Frontal cortex (tissue), 4 donors: ENCODE measurements at places on chromosomes 3 and 15.

DNA sequence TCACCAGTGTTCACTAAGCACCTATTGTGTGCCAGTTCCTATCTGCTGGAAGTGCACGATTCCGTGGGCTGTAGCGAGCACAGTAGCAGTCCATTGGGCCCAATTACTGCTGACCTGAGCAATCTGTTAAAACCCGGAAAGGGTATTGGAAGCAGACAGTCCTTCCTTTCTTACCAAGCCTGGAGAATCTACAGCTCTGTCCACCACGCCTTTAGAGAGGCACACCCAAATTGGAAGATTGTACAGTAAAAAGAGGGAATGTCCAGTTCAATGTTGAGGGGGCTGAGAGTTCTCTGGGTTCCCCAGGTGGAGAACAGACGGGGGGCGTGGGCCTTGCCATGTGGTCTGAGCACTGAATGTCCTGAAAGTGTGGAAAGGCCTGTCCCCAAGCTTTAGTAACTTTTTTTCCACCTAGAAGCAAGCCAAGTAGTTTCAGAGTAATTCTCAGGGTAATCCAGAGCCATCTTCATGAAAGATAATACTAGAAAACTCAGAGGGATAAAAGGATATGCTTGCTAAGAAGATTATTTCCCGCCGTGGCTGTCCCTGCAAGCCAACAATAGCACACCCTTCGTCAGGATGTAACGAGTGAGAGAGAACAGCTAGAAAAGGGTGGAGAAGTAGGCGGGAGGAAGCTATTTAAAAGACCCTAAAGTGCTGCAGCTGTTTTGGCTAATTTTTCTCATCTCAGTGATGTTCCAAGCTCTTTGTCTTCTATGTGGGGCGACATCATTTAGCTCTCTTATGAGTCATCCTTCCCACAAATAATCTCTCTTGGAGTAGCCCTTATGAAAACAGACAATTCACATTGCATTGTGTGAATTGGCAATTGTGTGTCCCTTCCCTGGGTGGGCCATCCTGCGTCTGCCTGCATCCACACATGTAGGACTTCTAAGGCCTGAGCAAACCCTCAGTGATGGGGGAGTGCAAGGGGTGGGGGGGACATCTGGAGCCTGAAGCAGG lies 181.0 kb downstream of the ATG7 start:
- DNase-seq: no peak

DNA sequence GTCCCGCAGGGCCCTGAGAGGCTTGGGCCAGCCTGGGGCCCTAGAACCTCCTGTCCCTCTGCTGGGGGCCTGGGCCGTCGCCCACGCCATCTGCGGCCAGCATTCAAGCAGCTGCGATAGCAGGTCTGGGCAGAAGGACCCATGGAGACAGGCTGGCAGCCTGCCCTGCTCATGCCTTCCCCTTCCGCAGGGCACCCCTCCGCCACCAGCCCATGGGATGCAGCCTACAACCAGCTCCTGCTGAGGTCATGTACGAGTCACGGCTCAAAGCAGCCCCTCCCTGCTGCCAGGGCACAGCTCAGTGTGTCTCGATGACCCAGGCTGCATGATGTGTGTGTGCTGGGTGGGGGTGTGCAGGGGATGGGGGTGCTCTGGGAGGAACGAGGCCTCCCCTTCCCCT lies 27.8 kb downstream of the DUSP7 start:
- no peak for DNase-seq

DNA sequence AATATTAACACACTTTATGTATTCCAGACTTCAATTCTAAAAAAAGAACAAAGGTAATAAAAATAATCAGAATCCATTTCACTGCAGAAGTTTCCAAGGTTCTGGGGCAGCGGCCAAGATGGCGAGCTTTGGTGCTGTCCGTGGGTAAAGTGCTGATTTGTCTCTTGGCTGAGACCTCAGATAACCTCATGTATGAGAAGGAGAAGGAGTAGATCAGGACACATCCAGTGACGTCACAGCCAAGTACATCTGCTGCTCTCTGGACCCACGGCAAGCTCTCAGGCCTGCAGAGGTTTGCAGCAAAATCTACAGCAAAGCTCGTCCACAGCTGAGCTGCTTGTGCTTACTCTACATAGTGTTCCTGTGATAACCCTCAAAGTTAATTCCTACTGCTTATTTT lies 165.7 kb downstream of the MAGI1 start:
- no peak for DNase-seq

GRCh38 chr3:124845406-124845805 lies 41.8 kb downstream of the ITGB5 start:
- DNase-seq: no peak

GRCh38 chr3:53702776-53703530 lies 143.3 kb downstream of the CHDH start:
- no peak for DNase-seq

GRCh38 chr15:55522742-55523450 lies 14.9 kb upstream of the DNAAF4 start:
- DNase-seq: no peak

DNA sequence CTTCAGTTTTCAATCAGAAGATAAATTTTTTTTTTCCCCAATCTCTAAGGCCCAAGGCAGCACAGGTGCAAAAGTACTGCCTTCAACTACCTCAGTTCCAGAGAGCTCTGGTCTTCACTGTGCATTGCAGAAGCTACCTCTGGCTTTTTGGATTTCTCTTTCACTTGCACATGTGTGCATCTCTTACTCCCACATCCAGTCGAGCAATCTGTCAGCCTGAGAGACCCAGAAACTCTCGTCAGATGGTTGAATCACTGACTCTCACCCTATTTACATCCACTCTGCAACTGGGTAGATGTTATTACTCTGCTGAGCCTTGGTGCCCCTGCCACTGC lies 813.8 kb downstream of the NR2F2 start:
- DNase-seq: no peak

GRCh38 chr3:46764206-46764605 lies 46.5 kb upstream of the PRSS50 start:
- DNase-seq: no peak

DNA sequence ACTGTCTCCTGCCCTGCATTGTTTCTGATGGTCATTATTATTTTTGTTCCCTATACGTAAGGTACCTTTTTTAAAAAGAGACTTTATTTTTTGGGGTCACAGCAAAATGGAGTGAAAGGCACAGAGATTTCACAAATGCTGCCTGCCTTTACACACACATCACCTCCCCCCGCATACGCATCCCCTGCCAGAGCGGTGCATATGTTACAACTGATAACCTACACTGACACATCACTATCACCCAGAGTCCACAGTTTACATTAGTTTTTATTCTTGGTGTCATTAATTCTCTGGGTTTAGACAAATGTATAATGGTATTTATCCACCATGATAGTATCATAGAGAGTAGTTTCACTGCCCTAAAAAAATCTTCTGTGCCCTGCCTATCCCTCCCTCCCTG lies 43.6 kb upstream of the KLF13 start:
- DNase-seq: no peak

- no peak for DNase-seq
These were observed 1183.1 kb downstream of the ZPLD1 start for GRCh38 chr3:103617961-103618360.

DNA sequence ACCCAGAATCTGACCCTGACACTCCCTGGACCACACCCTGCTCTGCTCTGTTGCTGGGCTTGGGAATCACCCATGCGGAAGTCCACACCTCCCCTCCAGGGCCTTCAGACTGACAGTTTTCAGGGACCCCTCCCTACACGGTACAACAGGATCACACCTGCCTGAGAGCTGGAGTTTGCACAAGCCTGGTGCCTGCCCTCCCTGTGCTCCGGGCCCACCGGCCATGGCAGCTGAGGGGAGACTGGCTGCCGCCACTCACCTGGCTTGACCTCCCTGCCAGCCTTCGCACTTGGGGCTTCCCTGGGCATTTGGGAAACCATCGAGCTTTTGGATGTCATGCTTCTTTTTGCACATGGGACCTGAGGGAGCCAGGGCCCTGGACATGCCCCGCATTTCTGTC lies 95.9 kb upstream of the ANKRD34C start:
- DNase-seq: no peak

GRCh38 chr3:151900884-151901643 lies 27.6 kb downstream of the SUCNR1 start:
- DNase-seq: no peak

DNA sequence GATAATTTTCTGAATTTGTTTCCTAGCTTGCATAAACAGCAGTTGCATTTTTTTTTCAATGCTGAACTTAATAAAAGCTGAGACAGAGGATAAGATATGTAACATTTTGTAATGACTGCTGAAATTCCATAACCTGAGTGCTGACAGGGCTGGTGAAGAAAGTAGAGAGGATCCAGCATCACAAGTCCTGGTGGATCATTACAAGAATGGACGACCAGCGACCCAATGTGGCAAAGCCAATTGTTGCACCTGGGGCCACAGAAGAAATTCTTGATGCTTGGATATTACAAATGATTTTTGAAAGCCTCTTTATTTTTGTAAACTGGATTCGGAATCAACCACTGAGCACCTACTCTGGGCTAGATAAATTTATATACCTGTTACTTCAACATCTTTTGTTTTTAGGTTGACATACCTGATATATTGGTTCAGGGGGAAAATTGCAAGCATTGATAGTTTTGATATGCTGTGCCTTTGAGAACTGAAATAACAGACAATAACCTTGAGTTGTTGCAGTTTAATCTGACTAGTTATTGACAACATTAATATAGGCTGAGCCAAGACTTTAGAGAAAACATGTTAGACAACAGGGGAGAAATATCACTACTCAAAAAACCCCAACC lies 3.9 kb upstream of the ACTL6A start:
- peak; percentile 66 for DNase-seq

GRCh38 chr3:17111586-17111985 lies 226.8 kb downstream of the PLCL2 start:
- no peak for DNase-seq

DNA sequence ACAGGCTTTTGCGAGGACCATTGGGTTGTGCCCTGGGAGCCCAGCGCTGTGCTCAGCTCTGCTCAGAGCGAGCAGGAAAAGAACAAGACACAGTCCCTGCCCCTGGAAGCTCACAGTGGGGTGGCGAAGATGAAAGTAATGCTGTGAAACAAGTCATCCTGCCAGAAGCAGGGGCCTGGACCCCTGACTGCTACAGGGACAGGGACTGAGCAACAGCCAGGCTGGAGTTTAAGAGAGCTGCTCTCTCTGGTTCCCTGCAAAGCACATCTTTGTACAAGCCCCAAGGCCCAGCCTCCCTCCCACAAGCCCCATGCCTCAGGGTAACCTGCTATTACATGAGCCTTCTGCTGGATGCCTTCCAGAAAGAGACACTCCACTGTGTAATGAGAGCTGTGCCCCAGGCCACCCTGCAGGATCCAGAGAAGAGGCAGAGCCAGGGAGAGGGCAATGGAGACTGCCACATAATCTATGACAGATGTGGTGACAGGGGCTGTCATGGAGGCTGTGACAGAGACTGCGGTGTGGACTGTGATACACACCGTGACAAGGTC lies 7.1 kb upstream of the HCN4 start:
- no peak for DNase-seq

- DNase-seq: no peak
These were observed 198.9 kb downstream of the ROBO1 start for GRCh38 chr3:79568938-79569337.

GRCh38 chr3:4589475-4590097 lies 96.4 kb downstream of the ITPR1 start:
- DNase-seq: no peak

GRCh38 chr3:31402117-31402516 lies 130.6 kb upstream of the STT3B start:
- no peak for DNase-seq

DNA sequence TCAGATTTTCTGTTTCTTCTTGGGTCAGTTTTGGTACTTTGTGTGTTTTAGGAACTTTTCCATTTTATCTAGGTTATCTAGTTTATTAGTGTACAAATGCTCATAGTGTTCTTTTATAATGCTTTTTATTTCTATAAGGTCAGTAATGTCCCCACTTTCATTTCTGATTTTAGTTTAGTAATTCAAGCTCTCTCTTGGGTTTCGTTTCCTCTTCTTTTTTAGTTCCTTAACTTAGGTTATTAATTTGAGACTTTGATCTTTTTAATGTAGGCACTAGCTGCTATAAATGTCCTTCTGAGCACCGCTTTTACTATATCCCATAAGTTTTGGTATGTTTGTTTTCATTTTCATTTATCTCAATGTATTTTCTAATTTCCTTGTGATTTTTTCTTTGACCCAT lies 27.0 kb upstream of the CD200R1L start:
- no peak for DNase-seq

- DNase-seq: no peak
These were observed 228.7 kb downstream of the WDR72 start for GRCh38 chr15:53530761-53531160.

GRCh38 chr3:19025441-19025840 lies 122.9 kb upstream of the KCNH8 start:
- DNase-seq: no peak

- DNase-seq: no peak
These were observed 178.0 kb downstream of the TPRG1 start for GRCh38 chr3:189349772-189350171.

DNA sequence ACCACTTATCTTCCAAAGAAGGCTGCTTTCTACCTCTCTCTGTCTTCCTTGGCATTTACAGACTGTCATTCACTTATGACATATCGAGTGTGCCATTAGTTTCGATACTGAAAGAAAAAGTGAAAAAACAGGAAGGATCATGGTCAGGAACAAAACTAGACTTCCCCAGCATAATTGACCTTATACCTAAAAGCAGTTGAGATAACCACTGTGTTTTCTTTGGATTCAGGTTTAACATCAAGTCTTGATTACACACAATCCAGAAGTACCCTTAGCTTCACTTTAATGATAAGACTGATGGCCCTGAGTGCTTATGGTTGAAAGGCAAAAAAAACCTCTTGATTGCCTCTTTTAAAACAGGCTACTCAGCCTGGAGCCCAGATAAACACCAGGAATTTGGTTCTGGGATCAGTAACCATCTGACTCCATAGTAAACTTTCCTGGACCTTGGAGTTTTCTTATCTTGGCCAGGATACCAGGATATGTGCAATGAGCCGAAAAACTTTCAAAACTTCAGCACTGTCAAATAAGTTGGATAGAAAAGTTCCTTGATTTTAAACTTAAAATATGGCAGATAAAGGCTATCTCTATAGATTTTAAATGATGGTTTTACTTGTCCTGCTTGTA lies 5.0 kb upstream of the UACA start:
- DNase-seq: no peak

DNA sequence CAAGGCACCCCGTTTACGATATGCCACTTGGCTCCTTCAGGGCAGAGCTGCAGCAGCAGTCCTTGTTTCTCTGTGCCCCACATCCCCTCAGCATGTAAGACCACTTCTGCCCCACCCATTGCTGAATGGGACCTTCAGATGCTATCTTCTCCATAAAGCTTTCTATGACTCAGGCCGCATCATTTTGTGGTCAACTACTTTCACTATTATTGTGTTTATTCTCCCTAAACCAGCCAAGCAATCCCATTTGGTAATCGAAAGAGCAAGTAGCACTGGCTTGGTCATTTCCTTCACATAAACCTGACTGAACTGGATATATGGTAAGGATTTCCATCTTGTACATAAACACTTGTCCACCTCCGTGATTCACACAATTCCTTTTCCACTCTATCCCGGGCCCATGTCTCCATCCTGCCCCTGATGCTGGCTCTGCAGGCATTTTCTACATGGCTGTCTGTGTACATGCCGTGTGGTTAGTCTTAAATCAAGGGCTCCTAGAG lies 25.7 kb downstream of the LIPC start:
- no peak for DNase-seq
